Pulmonary artery endothelial cell (primary cell): ENCODE measurements at places on chromosomes 3 and 15. TPM values are rescaled to one million over a fixed set of nuclear protein-coding genes. Genes with fewer than 3 reads are reported as not detected.

DNA sequence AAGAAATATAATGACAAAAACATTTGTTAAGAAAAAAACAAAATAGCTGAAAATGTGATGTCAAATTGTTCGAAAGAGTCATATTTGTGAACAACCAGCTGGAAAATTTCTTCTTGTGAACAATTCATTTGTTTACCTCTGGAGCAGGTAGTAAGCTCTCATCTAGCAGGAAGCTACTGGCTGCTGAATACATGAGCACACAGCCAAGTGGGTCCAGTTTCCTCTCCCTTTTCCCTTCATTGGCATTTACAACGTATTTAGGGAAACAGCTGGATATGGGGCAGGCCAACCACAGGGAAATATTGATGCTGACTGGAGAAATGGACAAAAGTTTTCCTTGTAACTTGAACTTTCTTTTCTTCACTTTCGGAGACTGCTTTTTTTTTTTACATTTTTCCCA, 1354.7 kb upstream of the EPHA6 start:
- DNase-seq: no peak

GRCh38 chr3:173770011-173770410, 372.5 kb downstream of the NLGN1 start:
- no peak for DNase-seq

KIAA1143 gene
- total RNA-seq: 17.8 and 18.7 TPM in 2 replicates

GRCh38 chr3:78974181-78974790, 793.5 kb downstream of the ROBO1 start:
- no peak for DNase-seq

GRCh38 chr3:15051531-15051930, 13.6 kb downstream of the MRPS25 start:
- no peak for DNase-seq

- no peak for DNase-seq
These were observed 6.3 kb downstream of the NR2F2 start for GRCh38 chr15:96336596-96337364.

FEZF2 gene
- total RNA-seq: not detected in 2 replicates

DNA sequence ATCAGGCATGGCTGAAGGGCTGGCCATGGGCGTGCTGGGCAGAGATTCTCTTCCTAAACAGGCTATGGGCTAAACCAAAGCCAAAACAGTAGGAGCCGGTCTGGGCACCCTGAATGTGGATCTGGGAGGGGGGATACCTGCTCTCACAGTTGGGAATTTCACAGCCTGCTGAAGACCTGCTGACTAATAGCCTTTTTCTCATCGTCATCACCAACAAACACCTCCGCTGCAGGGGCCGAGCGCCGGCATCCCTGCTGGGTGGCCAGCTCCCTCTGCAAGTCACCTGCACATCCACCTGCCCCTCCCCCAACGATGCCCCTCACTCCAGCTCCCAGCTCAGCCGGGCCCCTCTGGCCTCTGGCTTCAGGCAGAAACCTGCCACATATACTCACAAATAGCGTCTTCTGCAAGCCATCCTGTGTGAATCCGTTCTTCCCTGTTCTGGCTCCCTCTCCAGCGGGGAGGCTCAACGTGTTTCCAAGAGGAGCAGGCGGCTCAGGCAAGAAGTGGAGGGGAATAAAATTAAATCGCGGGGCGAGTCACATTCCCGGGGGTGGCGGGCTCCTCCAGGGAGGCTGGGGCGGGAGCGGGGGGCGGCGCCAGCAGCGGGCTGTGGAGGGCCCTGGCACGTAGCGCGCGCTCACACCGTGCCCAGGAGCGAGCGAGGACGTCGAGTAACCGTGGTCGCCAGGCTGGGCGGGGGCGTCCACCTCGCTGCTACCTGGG, 466 bp downstream of the IQSEC1 start:
- no peak for DNase-seq

PLSCR2 gene
- total RNA-seq: not detected in 2 replicates

DNA sequence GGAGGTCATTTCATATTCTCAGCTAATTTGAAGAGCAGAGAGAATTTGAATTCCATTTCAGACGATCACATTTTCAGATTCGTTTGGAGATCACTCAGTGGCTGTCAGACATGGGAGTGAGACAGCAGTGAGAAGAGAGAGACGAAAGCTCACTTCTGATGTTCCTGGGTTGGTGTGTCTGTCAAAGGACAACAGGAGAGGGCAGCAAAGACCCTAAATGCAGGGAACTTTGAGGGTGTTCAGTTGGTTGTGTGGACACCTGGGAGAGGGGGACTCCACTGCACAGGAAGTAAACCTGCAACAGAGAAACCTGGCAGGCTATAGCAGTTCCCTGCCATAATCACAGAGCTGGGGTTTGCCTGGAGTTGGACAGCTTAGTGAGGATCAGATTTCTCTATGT, 675.1 kb downstream of the SQOR start:
- no peak for DNase-seq

NR1I2 gene
- total RNA-seq: 0.11 TPM in 1 of 2 replicates, not detected in the other

- no peak for DNase-seq
These were observed 64.6 kb downstream of the GPR160 start for GRCh38 chr3:170102431-170102830.

DNA sequence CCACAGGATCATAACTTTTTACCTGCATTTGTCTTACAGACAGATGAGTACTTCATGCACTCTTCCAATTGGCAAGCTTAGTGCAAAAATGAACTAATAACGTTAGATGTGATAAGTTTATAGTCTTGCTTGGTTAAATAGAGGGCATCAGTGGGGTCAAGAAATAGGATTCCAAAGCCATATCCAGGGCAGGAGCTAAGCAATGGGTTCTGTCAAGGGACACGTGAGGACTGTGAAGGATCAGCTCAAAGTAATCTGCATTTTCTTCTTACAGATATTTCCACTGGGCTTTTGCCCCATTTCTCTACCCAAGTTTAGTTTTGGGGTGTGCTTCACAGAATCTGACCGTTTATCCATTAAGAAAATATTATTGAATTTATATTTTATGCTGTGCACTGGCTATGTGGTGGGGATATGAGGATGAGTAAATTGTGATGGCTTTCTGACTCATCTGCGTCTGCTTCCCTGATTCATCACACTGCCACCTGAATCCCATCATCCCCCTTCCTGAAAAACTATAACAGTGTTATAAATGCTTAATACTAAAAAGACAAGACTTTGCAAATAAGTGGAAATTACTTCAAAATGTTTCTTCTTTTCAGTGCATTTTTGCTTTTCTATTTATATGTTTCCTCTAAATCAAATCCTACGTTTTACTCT, 17.5 kb downstream of the PPP2R3A start:
- no peak for DNase-seq

DNA sequence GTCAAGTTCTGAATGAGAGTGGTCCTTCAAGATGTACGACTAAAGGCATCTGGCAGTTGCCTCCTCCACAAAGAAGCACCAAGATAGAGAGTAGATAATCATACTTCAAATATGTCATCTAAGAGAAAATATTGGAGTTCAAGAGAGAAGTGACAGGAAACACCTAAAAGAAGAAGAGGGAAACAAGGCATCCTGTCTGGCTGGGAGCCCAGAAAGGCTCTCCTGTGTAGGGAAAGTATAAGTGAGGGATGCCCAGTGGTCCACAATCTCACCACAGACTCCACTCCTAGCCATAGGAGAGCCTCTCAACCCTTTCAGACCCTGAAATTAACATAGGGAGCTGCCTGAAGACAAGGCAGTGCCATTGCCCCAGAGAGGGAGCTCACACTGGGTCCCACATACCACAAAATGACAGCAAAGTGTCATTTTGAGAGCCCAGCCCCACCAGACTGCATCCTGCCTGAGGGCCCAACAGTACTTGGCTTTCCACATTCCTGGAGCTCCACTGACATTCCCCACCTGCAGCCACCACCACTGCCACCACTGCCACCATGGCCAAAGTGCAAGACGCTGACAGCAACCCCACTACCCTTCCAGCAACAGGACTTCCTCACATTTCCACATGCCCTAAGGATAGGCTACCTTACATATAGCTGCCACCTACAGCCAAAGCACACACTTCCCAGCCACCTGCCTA, 210.6 kb downstream of the ATP8B4 start:
- DNase-seq: no peak

ZNF80 gene
- not detected in 2 replicates for total RNA-seq

TTLL13 gene
- 0.04 TPM in 1 of 2 replicates, not detected in the other for total RNA-seq

DNA sequence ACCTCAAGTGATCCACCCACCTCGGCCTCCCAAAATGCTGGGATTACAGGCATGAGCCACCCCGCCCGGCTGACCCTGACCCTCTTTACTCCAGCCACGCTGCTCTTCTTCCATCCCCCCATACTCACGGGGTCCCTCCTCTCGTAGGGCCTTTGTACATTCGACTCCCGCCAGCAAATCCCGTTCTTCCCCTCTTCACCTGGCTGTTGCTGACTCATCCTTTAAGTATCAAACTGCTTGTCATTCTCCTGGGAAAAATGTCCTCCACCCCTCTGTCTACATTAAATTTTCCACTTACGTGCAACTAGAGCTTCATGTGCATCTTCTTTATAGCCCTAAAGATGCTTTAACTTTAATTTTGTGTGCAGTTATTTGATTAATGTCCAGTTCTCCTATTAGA, 203.1 kb downstream of the OPA1 start:
- no peak for DNase-seq

GRCh38 chr15:92669432-92669831, 13.9 kb upstream of the FAM174B start:
- no peak for DNase-seq

CASR gene
- total RNA-seq: not detected in 2 replicates

GRCh38 chr15:99651023-99651807, 82.0 kb downstream of the LYSMD4 start:
- DNase-seq: no peak

RAF1 gene
- total RNA-seq: 89.0 and 112 TPM in 2 replicates

DNA sequence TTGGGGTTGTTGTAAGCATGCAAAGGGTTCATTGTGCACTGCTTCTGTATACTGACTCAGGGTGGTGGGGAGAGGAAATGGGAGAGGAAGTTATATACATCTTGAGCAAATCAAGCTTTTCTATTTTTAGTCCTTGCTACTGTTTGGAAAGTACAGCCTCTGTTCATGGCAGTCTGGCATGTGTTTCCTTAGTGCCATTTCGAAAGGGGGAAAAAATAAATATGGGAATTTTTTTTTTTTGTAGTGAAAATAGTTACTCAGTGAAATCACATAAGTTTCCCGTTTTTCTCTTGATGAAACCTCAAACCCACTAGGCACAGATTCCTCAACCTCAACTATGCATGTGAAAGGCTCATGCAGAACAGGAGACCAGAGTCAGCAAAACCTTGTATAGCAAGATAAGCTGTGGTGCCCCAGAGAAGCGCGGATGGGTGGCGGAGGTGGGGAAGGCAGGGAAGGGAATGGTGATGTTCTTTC, 353.3 kb downstream of the LPP start:
- DNase-seq: peak; percentile 47

- no peak for DNase-seq
These were observed 858 bp upstream of the TKT start for GRCh38 chr3:53256704-53257055.

DNA sequence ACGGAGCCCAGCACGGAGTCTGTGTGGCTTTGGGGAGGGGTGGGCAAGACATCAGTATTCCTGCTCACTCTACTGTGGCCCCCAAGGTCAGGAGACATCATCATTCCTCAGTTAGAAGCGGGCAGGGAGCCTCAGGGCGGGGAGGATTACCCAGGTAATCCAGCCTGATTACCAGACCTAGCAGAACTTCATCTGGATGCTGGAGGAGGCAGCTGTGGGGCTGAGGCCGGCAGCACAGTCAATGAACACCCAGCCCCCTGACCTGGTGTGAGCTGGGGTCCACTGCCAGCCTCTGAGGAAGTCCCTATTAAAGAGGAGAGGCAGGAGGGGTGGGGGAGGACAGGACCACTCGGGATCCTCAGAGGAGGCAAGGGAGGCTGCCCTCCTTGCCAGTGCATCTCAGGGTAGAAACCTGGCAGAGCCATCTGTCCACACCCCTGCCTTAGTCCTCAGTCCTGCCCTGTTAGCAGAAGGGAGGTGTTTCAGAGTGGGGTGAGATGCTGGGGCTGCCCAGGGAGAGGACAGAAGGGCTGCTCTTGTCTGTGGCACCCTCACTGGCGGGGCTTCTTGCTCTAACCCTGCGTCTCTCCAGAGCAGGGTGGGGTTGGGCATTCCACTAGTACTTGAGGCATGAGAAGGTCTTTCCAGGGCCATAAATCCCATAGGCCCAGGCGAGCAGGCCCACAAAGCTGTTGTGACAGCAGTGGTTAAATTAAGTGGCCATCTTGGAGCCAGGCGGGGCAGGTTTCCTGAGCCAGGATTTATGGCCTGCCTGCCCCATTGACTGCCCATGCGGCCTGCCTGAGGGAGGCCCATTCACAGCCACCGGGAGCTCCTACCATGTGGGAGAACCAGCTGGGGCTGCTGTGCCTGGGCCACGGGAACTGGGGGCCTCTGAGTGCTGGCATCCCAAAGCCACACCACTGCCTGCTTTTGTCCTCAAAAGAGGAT, 82.1 kb downstream of the LINGO1 start:
- DNase-seq: no peak

- DNase-seq: peak; percentile 11
These were observed 115.4 kb downstream of the NEK10 start for GRCh38 chr3:27253831-27254230.

RAB43 gene
- total RNA-seq: 27.7 and 29.4 TPM in 2 replicates

- no peak for DNase-seq
These were observed 46.7 kb downstream of the CASR start for GRCh38 chr3:122230174-122230573.

DNA sequence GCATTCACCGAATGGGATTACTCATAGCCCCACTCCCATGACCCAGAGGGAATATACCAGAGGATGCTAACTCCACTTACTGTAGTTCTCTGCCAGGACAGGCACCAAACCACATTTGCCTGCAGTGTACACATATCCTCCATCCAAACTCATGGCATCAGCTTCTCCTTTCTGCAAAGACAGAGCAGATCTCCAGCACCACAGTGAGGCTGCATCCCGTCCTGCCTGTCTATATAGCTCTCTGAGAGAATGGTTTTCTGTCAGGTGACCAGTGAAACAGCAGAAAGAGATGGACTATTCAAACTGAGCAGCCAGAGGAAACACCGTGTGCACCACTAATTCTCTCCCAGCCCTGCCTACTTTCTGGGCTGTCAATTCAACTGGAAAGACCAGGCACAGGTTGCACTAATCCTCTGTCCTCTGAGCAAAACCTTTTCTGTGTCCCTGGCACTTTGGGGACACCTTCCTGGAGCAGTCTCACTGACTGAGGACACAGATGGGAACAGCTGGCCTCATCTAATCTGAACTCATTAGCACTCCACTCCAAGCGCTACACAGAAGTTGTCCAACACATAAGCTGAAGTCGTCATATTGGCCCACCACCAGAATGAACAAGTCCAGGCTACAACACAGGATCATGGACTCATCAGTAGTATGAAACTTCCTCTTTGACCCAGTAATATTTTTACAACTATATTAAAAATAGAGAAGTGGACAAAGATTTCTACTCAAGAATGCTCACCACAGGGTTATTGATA, 17.3 kb downstream of the LTF start:
- no peak for DNase-seq

- peak; percentile 99 for DNase-seq
These were observed 181.4 kb downstream of the SMAD6 start for GRCh38 chr15:66883284-66883911.
